Right renal pelvis (tissue), 4 donors: ENCODE measurements at places on chromosomes 4 and X. TPM values are rescaled to one million over a fixed set of nuclear protein-coding genes. Genes with fewer than 3 reads are reported as not detected.

Gene TMEM35A
- 9.9 TPM for polyA plus RNA-seq

Gene HS3ST1
- 1.0 TPM for polyA plus RNA-seq

DNA sequence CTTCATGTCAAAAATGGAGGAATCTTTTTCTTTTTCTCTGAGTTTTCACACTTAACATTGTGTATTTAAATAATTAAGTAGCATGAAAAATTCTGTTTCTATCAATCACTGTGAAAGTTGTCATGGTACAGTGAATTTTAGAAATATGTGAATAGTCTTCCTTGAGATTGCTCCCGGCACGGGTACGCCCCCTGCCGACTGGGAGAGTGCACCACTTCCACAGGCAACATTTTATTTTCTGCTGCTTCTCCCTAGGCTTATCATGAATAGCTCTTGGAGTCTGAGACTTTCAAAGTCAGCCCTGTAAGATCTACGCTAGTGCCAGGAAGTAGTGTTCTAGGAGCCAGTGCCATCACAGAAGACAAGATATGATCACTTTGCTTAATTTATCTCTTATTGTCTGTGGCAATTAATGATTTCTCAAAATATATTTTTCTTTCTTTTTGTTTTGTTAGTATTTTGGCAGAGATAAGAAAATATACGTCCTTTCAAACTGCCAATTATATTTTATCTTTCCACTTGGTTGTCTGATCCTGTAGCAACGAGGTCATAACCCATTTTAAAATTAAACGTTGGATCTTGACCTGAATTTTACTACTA is 763.8 kb upstream of the AADAT start:
- peak; percentile 4 for DNase-seq

DNA sequence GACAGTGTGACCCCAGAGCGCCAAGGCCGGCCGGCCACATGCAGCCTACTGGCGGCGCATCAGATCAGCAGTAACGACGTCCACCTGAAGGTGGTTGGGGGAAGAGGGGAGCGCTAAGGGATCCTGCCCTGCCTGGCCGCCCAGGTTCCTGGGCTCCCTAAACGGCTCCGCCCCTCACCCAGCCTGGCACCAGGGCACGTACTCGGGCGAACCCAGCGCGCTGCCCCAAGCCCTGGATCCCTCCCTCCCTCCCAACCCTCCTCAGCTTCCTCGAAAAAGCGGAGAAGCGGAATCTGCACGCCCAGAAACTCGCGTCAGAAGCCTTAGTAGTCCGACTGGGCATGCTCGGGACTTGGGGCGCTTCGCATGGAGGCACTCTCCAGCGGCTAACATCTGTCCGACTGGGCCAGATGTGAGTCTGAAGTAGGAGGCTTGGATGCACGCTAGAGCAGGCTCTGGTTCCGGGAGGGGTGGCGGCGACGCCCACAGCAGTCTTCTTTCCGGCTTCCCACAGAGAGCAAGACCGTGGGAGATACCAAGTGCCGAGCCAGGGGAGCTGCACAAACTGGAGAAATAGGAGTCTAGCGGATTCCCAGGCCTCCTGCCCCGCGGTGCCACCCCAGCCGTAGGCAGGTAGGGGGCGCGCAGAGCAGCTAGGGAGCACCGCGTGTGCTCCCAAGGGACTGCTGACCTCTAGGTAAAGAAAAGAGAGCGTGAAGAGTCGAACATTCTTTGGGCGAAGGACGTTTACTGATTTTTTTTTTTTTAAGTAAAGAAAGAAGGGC is 114.3 kb upstream of the TEX13C start:
- no peak for DNase-seq

Gene IKBKG
- polyA plus RNA-seq, result 20.1 TPM

GRCh38 chr4:113243312-113243711 is 193.9 kb downstream of the ANK2 start:
- no peak for DNase-seq

- DNase-seq, result no peak
Measured at GRCh38 chr4:140809676-140810075, 53.5 kb upstream of the TBC1D9 start.

Gene OPRPN
- not detected for polyA plus RNA-seq

DNA sequence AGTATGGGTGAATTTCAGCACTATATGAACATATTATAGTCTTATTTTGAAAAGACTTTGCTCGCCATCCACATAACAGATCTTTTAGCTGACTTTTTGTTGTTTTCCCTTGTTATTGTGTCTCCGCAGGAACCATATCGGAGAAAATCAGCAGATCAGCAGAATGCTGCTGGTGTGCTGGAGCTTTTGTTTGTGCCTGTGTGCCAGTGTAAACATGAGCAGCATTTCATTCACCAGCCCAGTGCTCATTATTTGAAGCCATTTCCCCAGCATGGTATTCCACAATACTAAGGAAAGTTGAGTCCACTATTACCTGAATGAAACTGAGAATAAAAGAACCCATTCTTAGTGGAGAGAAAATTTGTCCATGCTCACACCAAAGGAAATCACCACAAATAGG is 261.8 kb upstream of the ARX start:
- no peak for DNase-seq

DNA sequence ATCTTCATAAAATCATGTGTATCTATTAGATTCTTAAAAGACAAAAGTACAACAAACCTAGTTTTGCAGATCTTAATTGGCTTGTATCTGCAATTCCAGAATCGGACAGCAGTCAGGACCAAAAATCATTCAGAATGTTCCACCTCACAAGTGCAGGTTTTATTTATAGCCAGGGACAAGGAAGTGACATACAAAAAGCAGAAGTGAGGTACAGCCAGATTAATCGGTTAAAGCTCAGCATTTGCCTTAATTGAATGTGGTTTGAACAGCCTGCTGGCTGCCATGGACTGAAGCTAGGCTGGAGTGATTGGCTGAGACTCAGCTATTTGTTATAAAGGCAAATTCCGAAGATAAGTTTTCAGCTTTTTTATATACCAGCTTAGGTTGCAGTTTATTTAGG is 932.6 kb downstream of the C4orf33 start:
- DNase-seq, result no peak

DNA sequence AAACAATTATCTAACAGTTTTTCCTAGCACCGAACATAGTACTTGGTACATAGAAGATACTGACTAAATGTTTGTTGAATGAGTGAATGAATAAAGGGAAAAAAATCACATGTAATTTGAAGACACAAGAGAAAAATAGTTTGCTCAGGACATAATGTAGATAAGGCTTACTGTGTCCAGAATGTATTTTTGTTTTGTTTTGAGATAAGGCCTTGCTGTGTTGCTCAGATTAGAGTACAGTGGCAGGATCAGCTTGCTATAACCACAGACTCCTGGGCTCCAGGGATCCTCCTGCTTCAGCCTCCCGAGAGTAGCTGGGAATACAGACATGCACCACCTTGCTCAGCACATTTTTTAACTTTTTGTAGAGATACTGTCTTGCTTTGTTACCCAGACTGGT is 6.5 kb downstream of the FAM199X start:
- no peak for DNase-seq

DNA sequence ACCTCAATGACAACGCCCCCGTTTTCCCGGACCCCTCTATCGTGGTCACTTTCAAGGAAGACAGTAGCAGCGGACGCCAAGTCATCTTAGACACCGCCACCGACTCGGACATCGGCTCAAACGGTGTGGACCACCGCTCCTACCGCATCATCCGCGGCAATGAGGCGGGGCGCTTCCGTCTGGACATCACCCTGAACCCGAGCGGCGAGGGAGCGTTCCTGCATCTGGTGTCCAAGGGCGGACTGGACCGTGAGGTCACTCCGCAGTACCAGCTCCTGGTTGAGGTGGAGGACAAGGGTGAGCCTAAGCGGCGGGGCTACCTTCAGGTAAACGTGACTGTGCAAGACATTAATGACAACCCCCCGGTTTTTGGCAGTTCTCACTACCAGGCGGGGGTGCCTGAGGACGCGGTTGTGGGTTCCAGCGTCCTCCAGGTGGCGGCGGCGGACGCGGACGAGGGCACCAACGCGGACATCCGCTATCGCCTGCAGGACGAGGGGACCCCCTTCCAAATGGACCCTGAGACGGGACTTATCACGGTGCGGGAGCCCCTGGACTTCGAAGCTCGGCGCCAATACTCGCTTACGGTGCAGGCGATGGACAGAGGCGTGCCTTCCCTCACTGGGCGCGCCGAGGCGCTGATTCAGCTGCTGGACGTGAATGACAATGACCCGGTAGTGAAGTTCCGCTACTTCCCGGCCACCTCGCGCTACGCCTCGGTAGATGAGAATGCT is 2.2 kb downstream of the FAT4 start:
- DNase-seq, result no peak

GRCh38 chrX:154799556-154800348 is 5.5 kb downstream of the MPP1 start:
- no peak for DNase-seq

GRCh38 chr4:42942216-42942615 is 49.7 kb downstream of the GRXCR1 start:
- DNase-seq, result no peak

Gene GLRB
- polyA plus RNA-seq, result 15.5 TPM

DNA sequence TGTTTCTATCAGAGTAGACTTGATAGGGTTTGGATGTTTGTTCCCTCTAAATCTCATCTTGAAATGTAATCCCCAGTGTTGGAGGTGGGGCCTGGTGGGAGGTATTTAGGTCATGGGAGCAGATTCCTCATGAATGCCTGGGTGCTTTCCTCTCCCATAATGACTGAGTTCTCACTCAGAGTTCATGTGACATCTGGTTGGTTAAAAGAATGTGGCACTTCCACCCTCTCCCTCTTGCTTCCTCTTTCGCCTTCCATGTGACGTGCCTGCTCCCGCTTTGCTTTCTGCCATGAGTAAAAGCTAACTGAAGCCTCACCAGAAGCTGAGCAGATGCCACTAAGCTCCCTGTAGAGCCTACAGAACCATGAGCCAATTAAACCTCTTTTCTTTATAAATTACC is 47.3 kb upstream of the SRPX start:
- no peak for DNase-seq

GRCh38 chr4:128725405-128726055 is 84.0 kb upstream of the JADE1 start:
- no peak for DNase-seq

Gene PPEF2
- polyA plus RNA-seq, result not detected

Gene UNC5C
- 36.7 TPM for polyA plus RNA-seq

DNA sequence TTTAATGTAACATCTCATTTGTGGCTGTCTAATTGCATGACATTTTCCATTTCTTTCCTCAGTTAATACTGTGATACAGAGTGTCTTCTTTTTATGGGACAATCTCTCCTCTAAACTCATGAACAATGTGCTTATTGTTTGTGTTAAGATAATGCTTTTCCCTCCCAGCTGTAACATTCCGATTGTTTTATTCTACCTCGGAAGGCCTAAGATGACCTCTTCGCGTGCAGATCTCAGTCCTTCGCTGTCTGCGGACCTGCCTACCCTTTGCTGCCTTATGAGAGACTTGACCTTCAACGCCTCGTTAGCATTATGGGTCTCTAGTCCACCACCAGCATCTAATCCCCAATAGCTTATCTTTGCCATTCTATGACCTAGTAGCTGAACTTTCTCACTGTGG is 29.8 kb upstream of the ZFP42 start:
- no peak for DNase-seq

Gene CENPVL2
- 0.10 TPM for polyA plus RNA-seq

GRCh38 chrX:120315776-120316175 is 4.5 kb upstream of the TMEM255A start:
- no peak for DNase-seq

Gene GYPE
- 2.9 TPM for polyA plus RNA-seq

GRCh38 chrX:105543283-105543682 is 279.1 kb upstream of the NRK start:
- DNase-seq, result no peak

- no peak for DNase-seq
Measured at GRCh38 chr4:88445252-88445651, 11.7 kb upstream of the HERC5 start.

Gene NAA11
- not detected for polyA plus RNA-seq

DNA sequence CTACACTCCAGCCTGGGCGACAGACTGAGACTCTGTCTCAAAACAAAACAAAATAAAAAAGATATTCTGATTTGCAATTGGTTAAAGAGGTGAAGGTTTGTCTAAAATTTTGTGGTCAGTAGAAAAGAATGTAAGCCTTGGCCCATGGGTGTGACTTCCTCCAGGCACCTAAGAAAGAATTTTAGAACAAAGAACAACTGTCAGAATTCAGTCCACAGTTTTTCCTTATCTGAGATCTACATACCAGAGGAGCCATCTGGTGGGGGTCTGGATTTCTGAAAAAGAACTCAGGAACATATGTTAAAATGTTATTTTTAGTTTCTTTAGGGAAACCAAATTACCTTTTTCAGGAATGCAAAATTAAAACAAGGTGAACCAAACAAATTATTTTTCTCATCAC is 434.1 kb downstream of the ANKRD50 start:
- no peak for DNase-seq

Gene GPC3
- 1,234 TPM for polyA plus RNA-seq

- no peak for DNase-seq
Measured at GRCh38 chr4:106677213-106677612, 308.6 kb upstream of the GIMD1 start.

- no peak for DNase-seq
Measured at GRCh38 chrX:1355131-1356046, 18.8 kb downstream of the IL3RA start.

DNA sequence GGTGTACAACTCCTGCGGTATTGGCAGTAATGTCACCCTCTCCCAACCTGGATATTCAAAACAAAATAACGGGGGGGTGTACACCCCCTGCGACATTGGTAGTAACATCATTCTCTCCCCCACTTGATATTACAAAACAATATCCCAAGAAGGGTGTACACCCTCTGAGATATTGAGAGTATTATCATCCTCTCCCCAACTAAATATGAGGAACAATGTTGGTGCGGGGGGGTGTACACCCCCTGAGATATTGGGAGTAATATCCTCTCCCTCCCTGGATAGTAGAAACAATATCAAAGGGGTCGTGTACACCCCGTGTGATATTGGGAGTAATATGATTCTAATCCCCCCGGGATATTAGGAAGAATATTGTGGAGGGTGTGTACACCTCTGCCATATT is 71.4 kb upstream of the ADGRA3 start:
- DNase-seq, result no peak
